ENCODE measurements at places on chromosomes 12 and 14. TPM values are rescaled to one million over a fixed set of nuclear protein-coding genes. Genes with fewer than 3 reads are reported as not detected.
A peak's percentile ranks its signal among the peaks of the same experiment; 100 is the strongest.

GRCh38 chr14:87233266-87233665 lies 759.7 kb downstream of the GALC start:
- H3K27ac ChIP-seq: no peak overlapping the region
- H3K27me3 ChIP-seq: no peaks in the 10 kb centered on the region
- no peak overlapping the region for H3K4me3 ChIP-seq
- DNase-seq: no peak
- H3K36me3 ChIP-seq: peaks cover 38% of the 10 kb centered on the region

DNA sequence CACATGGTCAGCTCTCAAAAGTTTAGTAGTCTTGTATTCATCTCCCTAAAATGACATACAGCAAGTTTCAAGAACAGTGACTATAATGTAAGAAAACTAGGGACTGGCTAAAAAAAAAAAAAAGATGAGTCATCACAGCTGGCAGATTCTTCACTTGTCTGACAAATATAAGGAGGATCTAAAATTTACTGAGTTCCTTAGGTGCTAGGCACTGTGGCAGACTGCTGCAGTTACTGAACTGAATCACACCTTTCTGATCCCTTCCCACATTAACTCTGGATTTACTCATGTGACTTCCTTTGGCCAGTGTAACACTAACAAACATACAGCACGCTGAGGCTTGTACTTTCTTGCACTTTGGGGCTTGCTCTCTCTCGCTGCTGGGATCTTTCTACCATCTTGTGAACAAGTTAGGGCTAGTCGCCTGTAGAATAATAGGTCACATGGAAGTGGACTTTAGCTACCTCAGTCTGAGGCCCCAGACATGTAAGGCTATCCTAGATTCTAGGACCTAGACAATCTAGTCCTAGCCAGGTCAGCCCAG lies 32.1 kb downstream of the BAZ1A start:
- no peaks in the 10 kb centered on the region for H3K36me3 ChIP-seq
- no peaks in the 10 kb centered on the region for H3K27me3 ChIP-seq
- peaks cover 9% of the 10 kb centered on the region for H3K4me1 ChIP-seq
- H3K4me3 ChIP-seq: no peak overlapping the region
- DNase-seq: no peak

DNA sequence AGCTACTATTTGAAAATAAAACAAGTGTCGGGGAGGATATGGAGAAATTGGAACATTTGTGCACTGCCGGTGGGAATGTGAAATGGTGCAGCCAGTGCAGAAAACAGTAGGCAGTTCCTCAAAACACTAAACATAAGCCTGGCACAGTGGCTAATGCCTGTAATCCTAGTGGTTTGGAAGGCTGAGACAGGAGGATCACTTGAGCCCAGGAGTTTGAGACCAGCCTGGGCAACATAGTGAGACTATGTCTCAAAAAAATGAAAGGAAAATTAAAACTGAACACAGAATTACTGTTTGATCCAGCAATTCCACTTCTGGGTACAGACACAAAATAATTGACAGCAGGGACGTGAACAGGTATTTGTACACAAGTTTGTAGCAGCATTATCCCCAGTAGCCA lies 12.6 kb downstream of the SIVA1 start:
- no peaks in the 10 kb centered on the region for H3K27me3 ChIP-seq
- H3K27ac ChIP-seq: no peak overlapping the region
- peaks cover 16% of the 10 kb centered on the region for H3K36me3 ChIP-seq
- no peak overlapping the region for H3K4me3 ChIP-seq

DNA sequence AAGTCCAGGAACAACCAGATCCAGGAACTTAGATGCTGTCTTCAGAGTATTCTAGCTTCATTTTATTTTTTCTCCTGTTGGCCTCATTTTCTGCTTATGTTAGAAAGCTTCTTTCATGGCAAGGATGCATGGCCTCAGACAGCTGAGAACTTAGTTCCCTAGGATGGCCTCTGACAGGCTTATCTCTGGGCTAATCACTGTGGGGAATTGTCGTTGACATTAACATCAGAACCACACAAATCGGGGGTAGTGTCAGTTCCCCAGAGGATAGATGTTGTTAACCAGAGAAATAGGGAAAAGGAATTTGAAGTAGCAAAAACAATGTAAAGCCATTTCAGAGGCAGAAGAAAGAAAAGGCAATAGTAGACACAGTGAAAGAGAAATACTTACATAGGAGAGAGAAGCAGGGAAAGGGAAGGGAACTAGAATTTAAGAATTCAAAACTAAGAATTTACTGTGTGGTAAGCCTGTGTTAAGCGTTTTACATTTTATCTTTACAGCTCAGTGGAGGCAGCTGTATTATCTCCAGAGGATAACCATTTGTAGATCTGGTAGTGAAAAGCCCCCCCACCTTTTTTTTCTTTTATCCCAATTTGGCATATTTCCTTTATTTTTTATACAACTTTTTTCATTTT lies 21.8 kb downstream of the FUT8 start:
- DNase-seq: no peak
- H3K27ac ChIP-seq: 0 out of 2 replicates have a peak overlapping the region, but pooled peaks have one; percentile 6
- H3K4me1 ChIP-seq: peaks cover 43% of the 10 kb centered on the region
- no peaks in the 10 kb centered on the region for H3K27me3 ChIP-seq
- peaks cover 13% of the 10 kb centered on the region for H3K36me3 ChIP-seq

DNA sequence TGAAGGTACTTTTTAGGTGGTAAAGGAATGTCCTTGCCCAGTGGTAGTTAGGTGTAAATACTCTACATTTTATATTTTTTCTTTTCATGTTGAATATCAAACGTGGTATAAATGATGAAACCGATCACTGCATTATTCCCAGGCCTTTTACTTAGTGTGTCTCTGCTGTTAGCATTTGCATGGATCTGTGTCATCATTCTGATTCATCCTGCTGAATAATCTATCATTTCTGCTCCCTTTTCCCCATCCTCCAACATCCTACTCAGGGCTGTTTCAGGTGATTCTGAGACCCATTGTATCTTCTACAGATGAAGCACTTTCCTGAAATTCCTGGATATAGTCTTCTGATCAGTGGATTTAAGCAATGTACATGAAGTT lies 61.0 kb upstream of the PTHLH start:
- H3K36me3 ChIP-seq: no peaks in the 10 kb centered on the region
- no peak overlapping the region for H3K4me3 ChIP-seq
- H3K4me1 ChIP-seq: no peaks in the 10 kb centered on the region
- H3K27ac ChIP-seq: no peak overlapping the region

GRCh38 chr12:51527966-51528365 lies 63.1 kb upstream of the SCN8A start:
- H3K27ac ChIP-seq: no peak overlapping the region
- H3K27me3 ChIP-seq: no peaks in the 10 kb centered on the region
- no peak overlapping the region for H3K4me3 ChIP-seq
- no peak for DNase-seq
- H3K4me1 ChIP-seq: peaks cover 10% of the 10 kb centered on the region

GRCh38 chr12:91763654-91764370 lies 381.8 kb downstream of the BTG1 start:
- H3K27ac ChIP-seq: no peak overlapping the region
- DNase-seq: no peak
- H3K27me3 ChIP-seq: no peaks in the 10 kb centered on the region
- no peak overlapping the region for H3K4me3 ChIP-seq
- no peaks in the 10 kb centered on the region for H3K4me1 ChIP-seq

The ASCL1 gene
- 0.07 TPM for total RNA-seq

The ABCD2 gene
- 0.05 TPM for total RNA-seq

- H3K4me1 ChIP-seq: peaks cover 46% of the 10 kb centered on the region
- H3K4me3 ChIP-seq: no peak overlapping the region
- DNase-seq: no peak
- no peaks in the 10 kb centered on the region for H3K27me3 ChIP-seq
Observed at GRCh38 chr12:41474001-41474400, 285.9 kb downstream of the PDZRN4 start.

- no peaks in the 10 kb centered on the region for H3K4me1 ChIP-seq
- no peak for DNase-seq
- H3K27ac ChIP-seq: no peak overlapping the region
- peaks cover 39% of the 10 kb centered on the region for H3K36me3 ChIP-seq
Observed at GRCh38 chr14:67335781-67336180, 23.8 kb downstream of the ATP6V1D start.

DNA sequence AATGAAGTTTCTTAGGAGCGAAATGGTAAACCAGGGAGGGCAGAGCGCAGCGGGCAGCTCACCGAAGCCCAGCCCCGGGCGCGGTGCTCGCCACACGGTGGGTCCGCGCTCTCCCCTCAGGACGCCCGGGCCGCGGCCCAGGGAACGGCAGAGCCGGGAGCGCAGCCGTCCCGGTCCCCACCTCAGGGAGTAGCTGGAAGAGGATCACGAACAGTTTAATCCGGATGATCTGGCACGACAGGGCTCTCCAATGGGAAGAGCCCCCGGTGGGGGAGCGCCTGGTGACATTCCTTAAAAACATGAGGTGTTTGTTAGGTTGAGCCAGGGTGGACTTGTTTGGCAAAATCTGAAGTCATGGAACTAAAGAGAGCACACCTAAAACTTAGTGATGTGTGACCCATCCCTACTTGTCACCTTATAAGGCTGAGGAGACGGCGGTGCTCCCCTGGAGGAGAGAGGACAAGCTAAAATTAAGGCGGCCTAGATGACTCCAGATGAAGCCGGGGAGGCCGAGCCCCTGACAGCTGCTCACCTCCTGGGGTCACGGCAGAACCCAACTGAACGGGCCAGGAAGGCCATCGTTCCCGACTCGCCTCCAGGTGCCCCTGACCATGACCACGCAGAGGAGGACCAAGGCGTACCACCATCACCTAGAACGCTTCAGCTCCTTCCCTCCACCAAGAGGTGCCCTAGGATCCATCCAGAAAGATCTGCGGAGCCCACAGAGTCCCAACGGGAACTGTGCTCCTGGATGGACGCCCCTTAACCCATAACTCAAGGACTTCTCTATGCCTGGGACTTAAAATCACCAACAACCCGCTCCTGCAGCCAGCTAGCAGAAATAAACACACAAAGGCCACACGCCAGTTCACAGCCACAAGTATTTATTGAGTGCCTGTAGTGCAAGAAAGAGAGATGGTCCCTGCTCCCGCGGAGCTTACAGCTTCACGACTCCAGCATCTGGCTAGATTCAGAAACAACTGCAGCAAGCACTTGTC lies 866 bp upstream of the PITPNM2 start:
- peaks cover 55% of the 10 kb centered on the region for H3K4me1 ChIP-seq
- peaks cover 38% of the 10 kb centered on the region for H3K27me3 ChIP-seq
- peak overlapping the region; percentile 77 for H3K4me3 ChIP-seq
- DNase-seq: no peak
- peaks cover under 1% of the 10 kb centered on the region for H3K36me3 ChIP-seq

DNA sequence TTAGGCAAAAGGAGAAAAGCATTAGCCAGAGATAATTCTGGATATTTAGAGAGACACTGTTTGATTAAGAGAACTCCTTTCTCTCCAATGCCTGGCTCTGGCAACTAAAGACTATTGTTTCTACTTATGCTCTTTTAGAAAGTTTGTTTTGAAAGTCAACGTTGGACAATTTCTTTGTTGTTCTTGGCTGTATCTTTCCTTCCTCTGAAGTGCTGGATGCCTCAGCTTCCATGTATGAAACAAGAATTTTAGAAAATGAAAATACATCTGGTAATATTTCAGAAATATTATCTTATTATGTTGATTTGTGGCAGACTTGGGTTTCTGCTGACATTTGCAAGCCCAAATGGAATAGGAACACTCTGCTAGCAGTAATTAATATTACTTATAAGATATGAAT lies 382.6 kb downstream of the SNAPC1 start:
- H3K27me3 ChIP-seq: no peaks in the 10 kb centered on the region
- no peak overlapping the region for H3K27ac ChIP-seq
- H3K4me1 ChIP-seq: peaks cover 5% of the 10 kb centered on the region
- no peak for DNase-seq
- no peak overlapping the region for H3K4me3 ChIP-seq

- peaks cover 36% of the 10 kb centered on the region for H3K4me1 ChIP-seq
- no peak overlapping the region for H3K4me3 ChIP-seq
- H3K27ac ChIP-seq: peak overlapping the region; percentile 35
- no peaks in the 10 kb centered on the region for H3K27me3 ChIP-seq
- DNase-seq: no peak
Observed at GRCh38 chr14:96804895-96805294, 7.7 kb downstream of the VRK1 start.

The ETFBKMT gene
- 2.2 TPM for total RNA-seq

DNA sequence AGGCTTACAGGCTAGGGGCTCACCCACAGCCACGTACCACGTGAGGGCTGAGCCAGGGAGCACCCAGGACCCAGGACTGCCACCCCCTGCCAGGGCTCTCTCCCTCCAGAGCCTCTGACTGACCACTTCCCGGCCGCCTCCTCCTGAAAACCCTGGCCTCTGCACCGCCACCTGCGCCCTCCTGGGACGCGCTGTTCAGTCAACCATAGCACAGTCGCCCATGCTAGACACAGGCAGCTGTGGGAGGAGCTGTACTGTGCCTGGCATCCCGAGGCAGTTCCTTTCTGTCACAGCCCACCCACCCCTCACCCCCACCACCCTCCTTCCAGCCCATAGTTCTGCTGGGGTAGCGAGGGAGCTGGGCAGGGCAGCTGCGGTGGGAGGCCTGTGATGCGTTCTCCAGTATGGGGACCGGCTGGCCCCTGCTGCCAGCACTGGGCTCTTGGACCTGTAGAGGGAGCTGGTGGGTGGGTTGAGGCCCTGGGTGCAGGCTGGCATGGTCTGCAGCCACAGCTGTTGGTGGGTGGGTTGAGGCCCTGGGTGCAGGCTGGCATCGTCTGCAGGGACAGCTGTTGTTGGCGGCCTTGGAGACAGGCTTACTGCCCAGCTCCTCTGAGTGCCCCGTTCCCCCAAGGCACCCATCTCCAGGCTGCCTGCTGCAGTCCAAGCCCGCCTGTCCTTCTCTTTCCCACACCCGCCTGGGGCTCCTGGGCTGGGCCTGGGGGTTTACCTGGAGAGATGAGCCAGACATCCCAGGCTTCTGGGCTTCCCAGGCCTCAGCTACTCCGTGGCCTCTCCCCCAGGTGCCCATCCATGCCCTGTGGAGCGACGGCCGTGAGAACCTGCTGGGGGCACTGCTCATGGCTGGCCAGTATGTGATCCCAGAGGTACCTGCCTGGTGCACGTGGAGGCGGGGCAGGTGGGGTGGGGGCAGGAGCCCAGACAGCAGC lies 11.5 kb downstream of the ASPG start:
- peaks cover 5% of the 10 kb centered on the region for H3K4me1 ChIP-seq
- no peak overlapping the region for H3K27ac ChIP-seq
- no peaks in the 10 kb centered on the region for H3K27me3 ChIP-seq
- no peaks in the 10 kb centered on the region for H3K36me3 ChIP-seq
- peak; percentile 56 for DNase-seq

The PITPNM2 gene
- total RNA-seq: 8.2 TPM

DNA sequence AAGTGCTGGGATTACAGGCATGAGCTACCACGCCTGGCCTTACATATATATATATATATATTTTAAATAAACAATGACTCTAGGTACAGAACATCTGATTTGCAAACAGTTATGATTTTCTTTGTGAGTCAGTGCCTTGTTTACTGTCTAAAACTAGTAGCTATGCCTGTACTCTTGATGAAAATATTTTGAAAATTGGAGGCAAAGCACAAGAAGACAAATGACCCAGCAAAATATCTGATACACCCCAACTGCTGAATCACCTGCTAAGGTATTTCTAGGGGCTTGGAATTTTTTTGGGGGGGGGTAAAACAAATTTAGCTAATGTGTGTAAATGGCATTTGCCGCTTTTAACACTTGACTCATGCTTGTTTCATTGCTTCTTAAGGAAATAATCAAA lies 69.3 kb downstream of the SYT10 start:
- H3K4me3 ChIP-seq: no peak overlapping the region
- DNase-seq: no peak
- H3K27ac ChIP-seq: no peak overlapping the region
- peaks cover 2% of the 10 kb centered on the region for H3K36me3 ChIP-seq
- H3K27me3 ChIP-seq: no peaks in the 10 kb centered on the region
- H3K4me1 ChIP-seq: no peaks in the 10 kb centered on the region

Data from WTC11 (cell line).